Stimulated activated CD4-positive, alpha-beta T cell treated with anti-CD3 and anti-CD28 coated beads, Interleukin-1b, Interleukin-23, amount 100 ng/mL, for 1 hour (primary cell): ENCODE measurements at places on chromosomes 6 and 20.
A peak's percentile ranks its signal among the peaks of the same experiment; 100 is the strongest.

DNA sequence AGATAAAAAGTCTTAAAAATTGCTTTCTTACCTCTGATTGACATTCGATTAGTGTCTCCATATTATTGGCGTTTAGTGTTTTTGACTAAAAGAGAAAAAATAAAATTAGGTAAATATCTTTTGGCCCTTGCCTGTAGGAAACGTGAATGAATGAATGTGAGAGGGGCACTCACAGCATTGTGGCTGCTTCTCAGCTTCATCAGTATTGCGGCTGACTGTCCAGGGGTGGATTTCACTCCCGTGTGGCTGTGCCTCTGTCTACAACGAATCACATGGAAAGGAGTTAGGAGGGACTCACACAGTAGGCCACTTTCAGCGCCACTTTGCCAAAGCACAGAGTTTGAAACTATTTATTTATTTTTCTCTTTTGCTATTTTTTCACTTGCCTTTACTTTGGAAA is 844 bp downstream of the TAGAP start:
- DNase-seq, result no peak

GRCh38 chr20:42406826-42407225 is 782.9 kb downstream of the PTPRT start:
- no peak for DNase-seq

DNA sequence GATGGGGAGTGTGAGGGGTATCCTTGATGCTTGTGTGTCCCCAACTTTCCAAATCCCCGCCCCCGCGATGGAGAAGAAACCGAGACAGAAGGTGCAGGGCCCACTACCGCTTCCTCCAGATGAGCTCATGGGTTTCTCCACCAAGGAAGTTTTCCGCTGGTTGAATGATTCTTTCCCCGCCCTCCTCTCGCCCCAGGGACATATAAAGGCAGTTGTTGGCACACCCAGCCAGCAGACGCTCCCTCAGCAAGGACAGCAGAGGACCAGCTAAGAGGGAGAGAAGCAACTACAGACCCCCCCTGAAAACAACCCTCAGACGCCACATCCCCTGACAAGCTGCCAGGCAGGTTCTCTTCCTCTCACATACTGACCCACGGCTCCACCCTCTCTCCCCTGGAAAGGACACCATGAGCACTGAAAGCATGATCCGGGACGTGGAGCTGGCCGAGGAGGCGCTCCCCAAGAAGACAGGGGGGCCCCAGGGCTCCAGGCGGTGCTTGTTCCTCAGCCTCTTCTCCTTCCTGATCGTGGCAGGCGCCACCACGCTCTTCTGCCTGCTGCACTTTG is at the start of gene TNF:
TSS of gene TNF (plus strand) at position 231 of the 567 bp plus-strand sequence. CDS start at position 408, 177 bp downstream.
- DNase-seq, result peak; percentile 76

GRCh38 chr6:124714728-124715127 is 247.5 kb upstream of the RNF217 start:
- no peak for DNase-seq

DNA sequence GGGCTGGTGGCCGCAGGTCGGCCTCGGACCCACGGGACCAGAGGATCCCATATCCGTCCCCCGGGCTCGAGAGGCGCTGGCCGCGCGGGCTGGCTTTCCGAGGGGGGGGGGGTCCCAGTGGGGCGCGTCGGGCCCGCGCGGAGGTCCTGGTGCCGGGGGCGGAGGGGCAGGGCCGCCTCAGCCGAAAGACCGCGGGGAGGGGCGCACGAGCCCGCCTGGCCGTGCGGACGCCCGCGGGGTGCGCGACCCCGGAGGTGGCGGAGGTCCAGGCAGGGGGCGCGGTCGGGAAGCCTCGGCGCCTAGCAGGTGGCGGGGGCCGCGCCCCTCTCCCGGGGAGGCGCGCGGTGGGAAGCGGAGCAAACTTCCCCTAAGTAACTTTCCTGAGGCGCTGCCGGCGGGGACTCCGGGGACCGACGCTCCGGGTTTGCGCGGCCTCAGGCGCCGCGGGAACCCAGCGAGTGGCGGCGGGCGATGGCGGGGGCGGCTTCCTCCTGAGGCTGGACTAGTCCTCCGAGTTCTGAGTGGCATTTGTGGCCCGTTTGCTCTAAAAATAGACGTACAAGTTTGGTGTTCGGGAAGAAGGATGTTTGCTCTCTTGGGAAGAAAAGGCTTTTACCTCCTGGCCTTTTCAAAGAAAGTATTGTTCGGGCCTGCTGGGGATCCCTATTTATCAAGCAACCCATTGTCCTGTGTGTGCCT is 26.5 kb upstream of the BTBD3 start:
- DNase-seq, result no peak

DNA sequence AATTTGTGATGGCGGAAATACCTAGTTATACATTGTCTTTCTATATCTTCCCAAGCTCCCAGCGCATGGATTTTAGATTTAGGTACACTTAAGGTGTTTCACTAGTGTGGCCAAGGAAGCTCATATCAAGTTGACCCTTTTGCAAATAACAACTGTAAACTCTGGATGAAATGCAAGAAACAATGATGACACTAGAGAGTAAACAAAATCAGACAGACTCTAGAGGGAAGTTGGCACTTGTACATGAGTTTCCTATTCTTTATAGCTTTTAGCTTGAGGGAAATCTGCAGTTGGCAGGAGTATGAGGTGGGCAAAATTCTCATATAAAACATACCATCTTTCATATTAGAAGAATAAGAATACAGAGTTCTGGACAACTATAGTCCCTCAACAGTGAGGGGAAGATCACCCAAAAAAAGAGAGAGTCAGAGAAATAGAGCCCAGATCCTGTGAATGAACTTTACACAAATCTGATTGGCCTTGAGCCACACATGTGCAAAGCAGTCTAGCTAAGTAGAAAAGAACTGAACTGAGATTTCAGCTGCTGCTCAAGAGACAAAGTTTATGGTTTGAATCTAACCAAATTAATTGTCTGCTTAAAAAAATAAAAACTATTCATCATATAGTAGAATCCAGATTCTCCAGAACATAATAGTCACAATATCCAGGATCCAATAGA is 26.1 kb downstream of the TXLNB start:
- DNase-seq, result no peak

- DNase-seq, result no peak
Measured at GRCh38 chr6:149456311-149457021, 28.3 kb downstream of the ZC3H12D start.

DNA sequence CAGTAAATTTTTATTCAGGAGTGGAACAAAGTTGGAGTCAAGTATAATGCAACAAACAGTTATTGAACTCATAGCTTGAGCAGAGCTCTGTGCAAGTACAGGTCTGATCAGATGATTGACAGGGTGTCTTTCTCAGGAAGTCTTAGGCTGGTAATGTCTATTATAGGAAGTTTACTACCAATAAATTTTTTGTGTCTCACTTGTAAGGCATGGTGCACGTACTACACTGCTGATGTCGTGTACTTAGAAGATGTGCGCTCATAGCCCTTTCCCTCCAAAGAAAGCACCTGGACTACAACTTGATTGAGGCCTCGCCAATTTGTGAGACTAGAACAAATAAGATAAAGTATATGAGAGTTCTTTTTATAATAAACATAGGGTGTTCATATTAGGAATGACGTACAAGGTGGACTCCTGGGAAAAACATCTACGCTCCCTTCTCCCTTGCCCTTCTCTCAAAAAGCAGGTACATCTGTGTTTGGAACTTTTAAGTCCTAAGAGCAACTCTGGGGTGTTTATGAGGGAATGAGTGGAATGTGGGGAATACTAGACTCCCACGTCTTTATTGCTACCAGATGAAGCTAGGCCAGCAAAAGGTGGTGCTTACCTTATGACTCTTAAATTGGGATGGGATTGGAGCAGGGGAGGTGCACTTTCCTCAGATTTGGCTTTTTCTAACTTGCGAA is 1.5 kb downstream of the NDUFAF5 start:
- DNase-seq, result no peak

DNA sequence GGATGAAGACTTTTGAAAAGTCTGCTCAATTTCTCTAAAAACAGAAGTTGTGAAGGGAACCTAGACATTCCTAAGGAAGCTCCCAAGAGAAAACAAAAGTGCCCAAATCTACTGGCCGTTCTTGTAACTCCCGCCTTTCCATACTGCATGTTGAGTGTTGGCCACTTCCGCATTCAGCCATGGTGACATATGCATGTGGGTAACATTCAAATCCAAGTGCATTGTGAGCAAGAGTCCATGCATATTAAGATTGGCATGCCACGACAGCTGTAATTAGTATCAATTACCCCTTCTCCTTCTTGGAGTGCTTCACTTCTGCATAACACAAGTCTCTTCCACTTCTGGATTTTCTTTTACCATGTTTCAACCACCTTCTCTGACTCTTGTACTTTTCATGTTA is 8.4 kb downstream of the SLC35D3 start:
- no peak for DNase-seq

- DNase-seq, result no peak
Measured at GRCh38 chr20:40416274-40416673, 272.8 kb downstream of the MAFB start.

- no peak for DNase-seq
Measured at GRCh38 chr6:159639721-159640120, 53.3 kb downstream of the SOD2 start.

DNA sequence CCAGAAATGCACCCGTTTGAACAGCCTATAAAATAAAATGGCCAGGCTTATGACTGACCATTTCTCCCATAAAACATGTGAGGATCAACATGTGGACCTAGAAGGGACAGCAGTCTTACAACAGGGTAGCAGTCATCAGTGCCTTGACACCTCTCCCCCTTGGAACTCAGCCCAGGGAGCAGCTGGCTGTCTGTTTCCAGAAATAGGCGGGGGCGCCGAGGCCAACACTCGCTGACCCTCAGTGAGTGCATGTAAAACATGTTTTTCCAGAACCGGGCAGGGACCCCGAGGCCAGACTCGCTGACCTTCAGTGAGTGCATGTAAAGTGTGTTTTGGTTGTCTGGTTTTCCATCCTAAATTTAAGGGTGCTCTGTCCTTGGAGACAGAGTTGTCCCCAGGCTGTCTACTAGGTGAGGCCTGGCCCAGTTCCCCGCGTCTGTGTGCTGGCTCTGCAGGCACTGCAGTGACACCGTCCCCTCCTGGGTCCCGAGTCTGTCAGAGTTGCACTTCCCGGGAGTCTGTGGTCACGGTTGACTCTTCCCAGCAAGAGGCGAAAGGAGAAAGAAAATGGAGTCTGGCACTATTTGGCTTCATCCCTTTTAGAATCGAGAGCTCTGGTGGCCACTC is 19.8 kb upstream of the ADRM1 start:
- DNase-seq, result no peak

- DNase-seq, result no peak
Measured at GRCh38 chr6:51213811-51214210, 395.1 kb downstream of the TFAP2B start.

DNA sequence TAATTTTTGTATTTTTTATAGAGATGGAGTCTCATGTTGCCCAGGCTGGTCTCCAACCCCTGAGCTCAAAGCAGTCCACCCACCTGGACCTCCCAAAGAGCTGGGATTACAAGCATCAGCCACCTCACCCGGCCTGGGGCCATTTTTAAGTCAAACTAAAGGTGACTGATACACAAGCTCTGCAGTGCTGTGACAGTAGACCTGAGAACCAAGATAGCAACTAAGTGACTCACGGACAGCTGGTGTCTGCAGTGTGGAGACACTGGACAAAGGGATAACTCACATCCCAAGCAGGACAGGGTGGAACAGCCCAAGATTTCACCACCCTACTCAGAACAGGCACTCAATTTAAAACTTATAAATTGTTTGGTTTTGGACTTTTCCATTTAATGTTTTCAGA is 402.5 kb downstream of the CD83 start:
- no peak for DNase-seq

GRCh38 chr20:22447447-22447778 is 137.0 kb downstream of the FOXA2 start:
- no peak for DNase-seq

DNA sequence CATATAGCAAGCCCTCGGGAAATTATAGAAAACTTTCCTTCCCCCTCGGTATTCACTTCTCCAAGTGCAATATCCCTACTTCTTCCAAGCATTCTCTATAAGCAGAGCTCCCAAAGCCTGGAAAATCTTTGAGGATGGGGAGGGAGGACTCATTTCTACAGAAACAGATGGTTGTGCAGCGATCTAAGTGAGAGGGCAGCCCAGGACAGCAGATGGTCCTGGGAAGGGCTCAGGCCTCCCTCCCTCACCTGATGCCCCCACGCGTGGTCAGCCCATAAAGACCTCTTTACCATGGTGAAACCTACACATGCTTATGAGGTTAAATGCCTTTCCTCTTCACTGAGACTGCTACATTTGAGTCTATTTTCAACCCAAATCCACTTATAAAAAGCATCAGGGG is 319.6 kb upstream of the QKI start:
- no peak for DNase-seq

GRCh38 chr20:50004229-50004628 is 21.4 kb downstream of the SNAI1 start:
- no peak for DNase-seq
